ENCODE measurements at places on chromosomes 2 and 18. TPM values are rescaled to one million over a fixed set of nuclear protein-coding genes. Genes with fewer than 3 reads are reported as not detected.

Gene IL36RN
- 0.12 TPM for total RNA-seq

Gene KCNK3
- total RNA-seq, result not detected

Gene CFAP221
- total RNA-seq, result 9.5 TPM

Gene NEURL3
- total RNA-seq, result 19.7 TPM

Gene IL1F10
- not detected for total RNA-seq

Gene KCNF1
- not detected for total RNA-seq

Gene BOLL
- total RNA-seq, result not detected

Gene EVA1A
- not detected for total RNA-seq

Gene KCNG3
- total RNA-seq, result 0.73 TPM

Gene SF3B1
- 249 TPM for total RNA-seq

Gene GNAL
- 0.61 TPM for total RNA-seq

Gene FBXO41
- 16.1 TPM for total RNA-seq

Gene AFF3
- not detected for total RNA-seq

Gene MYCN
- 5.5 TPM for total RNA-seq

Gene UGT1A4
- total RNA-seq, result 6.1 TPM

Gene RAB6C
- not detected for total RNA-seq
